ENCODE measurements at places on chromosomes 2 and 18.

DNA sequence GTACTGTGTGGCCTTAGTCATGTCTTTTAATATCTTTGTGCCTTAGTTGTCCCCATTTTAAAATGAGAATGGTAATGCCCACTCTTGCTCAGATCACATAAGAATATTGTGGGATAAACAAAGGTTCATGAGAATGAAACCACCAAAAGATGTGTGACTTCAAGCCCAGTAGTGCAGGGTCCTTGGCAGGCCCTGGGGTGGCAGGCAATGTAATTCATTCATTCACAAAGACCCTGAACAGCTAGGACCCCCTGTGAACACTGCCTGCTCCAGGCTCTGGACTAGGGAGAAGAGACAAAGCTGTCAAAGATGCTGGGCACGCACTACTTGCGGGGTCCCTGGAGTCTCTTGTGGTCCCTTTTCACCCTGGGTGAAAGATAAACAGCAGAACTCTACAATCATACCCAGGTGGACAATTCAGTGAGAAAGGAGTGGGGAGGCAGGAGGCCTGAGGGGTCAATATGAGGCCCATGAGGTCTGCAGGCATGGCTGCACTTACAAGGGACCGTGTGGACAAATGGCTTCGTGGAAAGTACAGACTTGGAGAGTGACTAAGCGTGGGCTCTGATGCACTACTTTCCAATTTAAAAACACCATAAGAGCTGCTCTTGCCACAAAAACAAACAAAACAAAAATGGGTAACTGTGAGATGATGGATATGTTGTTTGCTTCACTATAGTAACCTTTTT is 136.1 kb downstream of the SMAD7 start:
- DNase-seq: no peak

- no peak for DNase-seq
Measured at GRCh38 chr18:43869451-43870008, 592.2 kb upstream of the SYT4 start.

GRCh38 chr2:236221798-236222197 is 42.4 kb downstream of the ASB18 start:
- DNase-seq: no peak

DNA sequence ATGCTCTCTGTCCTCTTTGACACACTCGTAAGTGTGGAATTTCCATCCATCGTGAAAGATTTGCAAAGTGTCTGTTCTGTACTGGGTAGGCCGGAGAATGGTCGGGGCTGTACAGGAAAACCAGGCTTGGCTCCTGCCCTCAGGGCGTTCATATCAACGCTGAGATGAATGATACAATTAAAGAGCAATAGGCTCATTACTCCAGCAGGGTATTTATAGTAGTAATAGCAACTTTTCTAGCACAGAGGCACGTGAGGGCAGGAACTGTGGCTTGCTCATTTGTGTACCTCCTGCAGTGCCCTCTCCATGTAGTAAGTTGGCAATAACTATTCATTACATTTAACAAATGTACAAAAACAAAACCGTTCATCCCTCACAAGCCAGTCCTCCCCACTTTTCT is 5.3 kb upstream of the NCK2 start:
- DNase-seq: no peak

DNA sequence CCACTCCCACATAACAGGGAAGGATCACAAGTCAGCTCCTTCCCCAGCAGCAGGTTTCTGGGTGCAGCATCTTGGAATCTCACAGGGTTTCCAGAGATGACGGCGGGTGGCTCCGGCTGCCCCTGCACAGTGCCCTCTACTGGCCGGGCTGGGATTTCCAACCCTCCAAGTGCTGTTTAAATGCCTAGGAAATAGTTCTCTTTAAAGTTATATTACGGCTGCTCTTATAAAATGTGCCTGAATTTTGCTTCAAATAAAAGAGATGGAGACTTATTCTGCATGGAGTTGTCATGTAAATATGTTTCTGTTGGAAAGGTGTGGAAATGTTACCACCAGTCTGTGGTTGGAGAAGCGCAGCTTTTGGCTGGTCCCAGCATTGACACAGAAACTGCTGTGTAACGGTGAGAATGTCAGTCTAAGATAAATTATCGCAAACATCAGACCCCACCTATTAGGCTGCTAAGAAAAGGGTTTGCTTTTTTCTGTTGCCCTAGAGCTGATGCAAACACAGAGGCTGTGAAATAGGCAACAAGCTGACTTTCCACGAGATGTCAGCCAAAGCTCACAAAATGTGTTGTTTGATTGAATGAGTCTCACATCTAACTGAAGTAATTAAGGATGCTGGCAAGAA is 3.3 kb upstream of the HJURP start:
- DNase-seq: no peak

GRCh38 chr2:188050726-188051125 is 240.9 kb upstream of the GULP1 start:
- DNase-seq: no peak

DNA sequence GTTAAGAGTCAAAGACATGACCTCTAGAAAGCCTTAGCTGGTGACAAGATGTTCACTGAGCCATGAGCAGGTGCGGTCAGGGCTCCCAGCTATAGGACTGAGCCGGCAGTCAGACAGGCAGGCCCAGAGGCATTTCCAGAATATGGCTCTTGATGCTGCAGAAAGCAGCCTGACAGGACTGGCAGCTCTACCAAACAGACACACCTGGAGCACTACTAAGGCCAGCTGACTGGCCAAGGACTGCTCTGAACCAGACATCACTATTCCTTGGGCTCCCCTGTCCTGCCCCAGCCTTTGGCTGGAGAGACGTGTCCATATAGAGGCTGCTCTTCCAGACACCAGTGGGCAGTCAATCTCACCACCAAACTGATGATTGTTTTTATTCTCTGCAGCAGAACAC is 98.8 kb downstream of the RIF1 start:
- DNase-seq: no peak

DNA sequence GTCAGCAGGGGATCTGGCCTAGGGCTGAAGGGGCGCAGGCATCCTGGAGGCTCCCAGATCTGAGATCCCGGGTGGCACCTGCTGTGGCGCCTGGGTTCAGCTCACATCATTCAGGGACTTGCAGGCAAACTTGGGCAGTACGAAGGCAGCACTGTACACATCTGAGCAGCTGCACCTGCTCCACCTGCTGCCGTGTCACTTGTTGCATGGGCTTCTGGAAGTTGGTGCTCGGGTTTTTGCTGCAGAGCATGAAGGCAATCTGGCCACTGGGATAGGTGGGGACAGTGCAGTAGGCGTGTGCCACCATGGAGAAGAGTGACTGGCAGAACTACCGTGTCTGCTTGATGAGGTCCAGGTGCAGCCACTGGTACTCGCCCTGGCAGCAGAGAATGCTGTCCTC is 48.6 kb downstream of the UGGT1 start:
- DNase-seq: no peak

- no peak for DNase-seq
Measured at GRCh38 chr2:28580078-28580477, 84.2 kb downstream of the PLB1 start.

DNA sequence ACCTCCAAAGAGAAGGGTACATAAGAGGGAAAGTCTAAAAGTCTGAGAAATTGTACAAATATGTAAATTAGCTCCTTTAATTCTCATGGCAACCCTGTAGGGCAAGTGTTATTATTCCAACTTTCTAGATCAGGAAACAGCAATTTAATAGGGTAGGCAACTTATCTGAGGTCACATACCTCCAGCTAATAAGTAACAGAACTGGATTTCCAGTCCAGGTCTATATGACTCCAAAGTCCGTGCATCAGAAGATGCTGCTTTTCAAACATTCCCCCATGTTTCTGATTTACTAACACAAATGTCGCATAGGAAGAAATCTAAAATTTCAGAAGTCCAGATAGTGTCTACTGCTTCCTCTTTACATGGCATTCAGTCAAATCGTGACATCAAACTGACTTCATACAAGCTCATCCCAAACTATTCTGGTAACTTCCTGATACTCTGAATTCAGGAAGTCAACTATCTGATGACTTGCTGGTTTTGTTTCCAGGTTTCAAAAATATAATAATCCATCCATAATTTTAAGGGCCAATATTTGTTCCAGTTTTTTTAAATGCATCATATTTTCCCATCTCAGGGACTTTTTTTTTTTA is 419.3 kb upstream of the ACVR2A start:
- no peak for DNase-seq

Measured in neuronal stem cell (in vitro differentiated cells).